Endodermal cell (in vitro differentiated cells): ENCODE measurements at places on chromosomes 11 and 22. TPM values are rescaled to one million over a fixed set of nuclear protein-coding genes. Genes with fewer than 3 reads are reported as not detected.

Gene RAPSN
- total RNA-seq = 0.40 to 0.61 TPM in 2 of 3 replicates, not detected in the other

Gene PARVG
- 0.18 and 0.44 TPM in 2 replicates for total RNA-seq

Gene TEX12
- not detected in 3 replicates for total RNA-seq

DNA sequence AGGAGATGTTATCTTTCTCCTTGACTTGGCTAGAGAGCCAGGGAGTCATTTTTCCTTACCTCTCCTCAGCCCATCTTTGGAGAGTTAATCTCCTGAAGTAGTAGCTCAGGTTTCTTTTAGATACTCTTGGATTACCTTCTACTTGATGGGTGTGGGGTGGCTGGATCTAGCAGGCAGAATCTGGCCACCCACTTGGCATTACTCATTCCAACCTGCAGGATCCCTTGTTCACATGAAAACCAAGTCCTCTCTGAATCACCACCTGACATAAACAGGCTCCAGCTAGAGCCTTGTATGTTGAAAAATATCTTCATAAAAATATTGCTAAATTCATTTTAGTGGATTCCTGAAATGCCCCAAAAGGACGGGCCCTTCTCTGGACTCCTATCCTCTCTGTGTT, 250.6 kb upstream of the PLET1 start:
- H3K4me1 ChIP-seq = peaks cover 12% of the 10 kb centered on the region
- no peak overlapping the region for H3K27ac ChIP-seq
- DNase-seq = no peak
- H3K36me3 ChIP-seq = no peaks in the 10 kb centered on the region
- H3K4me3 ChIP-seq = no peak overlapping the region

GRCh38 chr11:77055101-77055561, 11.6 kb upstream of the CAPN5 start:
- H3K36me3 ChIP-seq = no peaks in the 10 kb centered on the region
- no peak overlapping the region for H3K27ac ChIP-seq
- H3K27me3 ChIP-seq = no peaks in the 10 kb centered on the region
- no peak overlapping the region for H3K4me3 ChIP-seq
- peak; percentile 17 for DNase-seq
- no peaks in the 10 kb centered on the region for H3K4me1 ChIP-seq

DNA sequence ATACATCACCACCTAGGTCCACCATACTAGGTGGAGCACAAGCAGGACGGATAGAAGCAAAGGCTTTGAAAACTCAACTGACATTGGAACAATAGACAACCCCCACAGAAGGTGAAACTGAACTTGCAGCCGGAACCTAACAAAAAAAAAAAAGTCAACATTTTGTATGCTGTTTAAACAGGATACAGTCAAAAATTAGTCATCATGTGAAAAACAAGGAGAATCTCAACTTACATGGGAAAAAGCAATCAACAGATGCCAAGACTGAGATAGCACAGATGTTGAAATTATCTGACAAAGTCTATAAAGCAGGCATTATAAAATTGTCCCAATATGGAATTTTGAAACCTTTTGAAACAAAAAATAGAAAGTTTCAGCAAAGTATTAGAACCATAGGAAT, 123.8 kb downstream of the RAB38 start:
- H3K27ac ChIP-seq = no peak overlapping the region
- H3K36me3 ChIP-seq = no peaks in the 10 kb centered on the region
- no peak overlapping the region for H3K4me3 ChIP-seq
- H3K4me1 ChIP-seq = peaks cover 4% of the 10 kb centered on the region
- no peaks in the 10 kb centered on the region for H3K27me3 ChIP-seq
